ENCODE measurements at places on chromosomes 1 and 21.

- DNase-seq: no peak
These were observed 4.7 kb downstream of the ZNF687 start for GRCh38 chr1:151286619-151287340.

- DNase-seq: no peak
These were observed 237.7 kb downstream of the SLC45A1 start for GRCh38 chr1:8555582-8555981.

- DNase-seq: peak; percentile 41
These were observed 15.5 kb downstream of the PI4KB start for GRCh38 chr1:151311589-151312331.

- DNase-seq: no peak
These were observed 30.4 kb downstream of the TRIT1 start for GRCh38 chr1:39852876-39853275.

DNA sequence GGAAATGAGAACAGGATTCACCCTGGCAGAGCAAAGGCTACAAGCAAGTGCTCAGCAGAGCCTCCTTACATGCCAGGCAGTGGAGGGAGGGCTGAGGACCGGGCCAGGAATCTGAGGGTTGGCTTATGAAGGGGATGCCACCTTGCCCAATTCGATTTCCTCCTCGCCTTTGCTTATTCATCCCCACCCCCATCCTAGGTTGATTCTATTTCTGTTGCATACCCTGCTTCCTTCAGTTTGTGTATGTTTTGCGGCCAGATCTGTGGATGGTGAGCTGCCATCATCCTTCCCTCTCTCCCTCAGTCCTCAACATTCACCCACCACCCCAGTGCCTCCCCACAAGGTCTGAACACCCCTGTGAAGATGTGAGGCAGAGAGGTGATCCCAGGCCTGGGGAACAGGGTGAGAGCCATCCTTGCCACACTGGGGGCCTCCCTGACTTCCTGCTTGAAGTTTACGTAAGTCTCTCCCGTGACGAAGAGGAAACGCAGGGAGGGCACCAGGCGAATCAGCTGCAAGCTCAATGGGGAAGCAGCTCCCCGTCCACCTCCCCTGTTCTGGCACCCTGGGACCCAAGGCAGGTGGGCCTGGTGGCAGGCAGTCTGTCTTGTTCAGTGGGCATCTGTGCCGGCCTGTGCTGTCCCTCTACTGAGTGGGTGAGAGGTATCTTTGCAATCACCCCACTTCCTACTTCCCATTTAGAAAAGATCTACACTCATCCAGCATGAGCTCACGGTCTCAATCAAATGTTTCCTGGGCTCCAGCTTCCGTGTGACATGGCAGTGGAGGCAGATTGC, 50.6 kb upstream of the CNTN2 start:
- DNase-seq: no peak

DNA sequence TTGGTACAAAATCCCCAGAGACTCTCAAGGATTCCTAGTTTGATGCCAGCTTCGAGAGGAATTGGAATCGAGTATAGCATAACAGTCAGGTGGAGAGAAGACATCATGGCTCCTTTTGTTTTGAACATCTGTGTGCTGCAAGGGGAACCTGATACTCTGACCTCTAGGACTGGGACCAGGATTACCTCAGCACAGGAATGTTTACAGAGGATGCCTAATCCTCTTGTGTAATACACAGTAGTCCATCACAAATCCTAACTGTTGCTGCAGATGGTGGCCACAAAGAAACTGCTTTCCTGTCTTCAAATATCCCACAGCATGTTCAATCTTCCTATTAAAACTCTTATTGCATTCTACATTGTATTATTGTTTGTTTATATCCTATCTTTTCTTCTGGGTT, 111.8 kb upstream of the PRMT6 start:
- no peak for DNase-seq

DNA sequence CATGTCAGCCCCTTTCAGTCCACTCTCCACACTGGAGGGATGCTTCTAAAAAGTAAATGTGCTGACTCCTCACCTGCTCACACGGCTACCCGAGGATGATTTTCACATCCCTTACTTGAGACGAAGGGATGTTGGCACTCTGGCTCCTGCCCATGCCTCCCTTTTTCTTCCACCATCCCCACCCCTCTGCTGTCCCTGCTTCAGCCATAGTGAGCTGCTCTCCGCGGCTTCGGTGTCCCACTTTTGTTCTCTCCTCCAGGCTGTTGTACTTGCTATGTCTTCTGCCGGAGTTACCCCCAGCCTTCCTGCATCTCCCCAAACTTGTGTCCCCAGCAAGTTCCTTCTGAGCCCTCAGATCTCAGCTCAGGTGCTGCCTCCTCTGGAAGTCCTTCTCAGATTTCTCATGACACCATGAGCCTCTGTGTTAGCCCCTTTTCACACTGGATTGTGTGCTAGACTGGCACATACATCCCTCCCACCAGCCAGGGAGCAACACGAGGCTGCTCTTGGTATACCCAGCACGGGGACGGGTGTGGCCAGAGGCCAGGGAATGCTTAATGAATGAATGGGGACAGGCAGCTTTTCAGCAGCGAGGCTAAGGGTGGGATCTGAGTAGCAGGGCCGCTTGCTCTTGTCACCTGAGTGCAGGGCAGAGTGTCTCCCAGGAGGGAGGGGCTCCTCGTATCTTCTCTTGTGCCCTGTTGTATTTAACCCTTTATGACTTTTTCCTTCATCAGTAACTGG, 1.3 kb downstream of the ACOT11 start:
- DNase-seq: no peak

GRCh38 chr1:21539933-21540332, 30.7 kb downstream of the ALPL start:
- no peak for DNase-seq

DNA sequence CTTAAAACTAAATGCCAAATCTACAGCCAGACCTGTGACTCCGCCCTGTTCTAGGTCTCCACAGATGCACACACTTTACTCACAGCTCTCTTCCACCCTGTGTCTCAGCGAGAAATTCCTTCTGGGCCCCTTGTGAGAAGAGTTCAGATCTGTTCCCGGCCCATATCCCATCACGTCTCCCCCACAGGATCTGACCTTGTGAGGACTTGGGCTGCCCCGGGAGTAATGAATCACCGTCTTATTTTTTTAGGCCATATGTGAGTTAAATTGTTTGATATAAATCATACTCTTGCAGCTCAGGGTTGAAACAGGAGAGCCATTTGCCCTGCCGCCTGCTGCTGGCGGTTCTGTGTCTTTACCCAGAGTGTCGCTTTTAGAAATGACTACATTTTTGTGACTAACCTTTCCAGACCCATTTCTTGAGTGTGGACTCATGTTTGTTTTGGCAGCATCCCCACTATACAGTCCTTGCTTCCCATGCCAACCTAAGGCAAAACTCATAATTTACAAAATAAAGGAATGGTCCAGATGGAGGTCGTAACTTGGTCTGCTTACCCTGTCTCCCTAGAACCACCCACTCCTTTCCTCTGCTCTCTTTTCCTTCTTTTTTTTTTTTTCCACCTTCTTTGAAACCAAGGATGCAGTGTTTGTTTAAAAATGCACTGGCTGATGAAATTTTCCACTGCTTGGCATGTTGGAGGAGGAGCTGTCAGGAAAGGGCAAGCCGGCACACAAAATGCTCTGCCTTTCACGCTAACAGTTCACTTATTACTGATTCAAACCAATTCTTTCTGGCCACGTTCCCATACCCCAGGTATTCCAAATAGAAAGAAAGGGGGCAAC, 98.0 kb upstream of the C1orf105 start:
- no peak for DNase-seq

DNA sequence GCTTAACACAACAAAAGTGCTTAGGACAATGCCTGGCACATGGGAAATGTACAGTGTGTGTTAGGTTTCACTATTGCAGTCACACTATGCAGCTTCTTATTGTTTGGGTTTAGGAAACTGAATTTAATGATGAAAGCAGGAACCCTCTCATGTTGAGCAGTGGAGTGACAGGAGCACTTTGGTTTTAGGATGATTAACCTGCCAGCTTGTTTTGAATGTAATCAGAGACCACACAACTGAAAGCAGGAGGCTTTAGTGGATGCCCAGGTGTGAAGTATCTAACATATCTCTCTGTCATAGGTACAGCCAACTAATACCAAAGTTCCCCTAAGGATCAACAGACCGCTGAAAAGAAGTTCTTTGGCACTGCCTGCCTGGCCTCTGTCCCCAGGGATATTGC, 406.9 kb upstream of the USP24 start:
- DNase-seq: no peak

GRCh38 chr21:35825370-35826353, 234.7 kb downstream of the SETD4 start:
- no peak for DNase-seq

- DNase-seq: no peak
These were observed 235.6 kb downstream of the SMYD3 start for GRCh38 chr1:246271516-246271915.

DNA sequence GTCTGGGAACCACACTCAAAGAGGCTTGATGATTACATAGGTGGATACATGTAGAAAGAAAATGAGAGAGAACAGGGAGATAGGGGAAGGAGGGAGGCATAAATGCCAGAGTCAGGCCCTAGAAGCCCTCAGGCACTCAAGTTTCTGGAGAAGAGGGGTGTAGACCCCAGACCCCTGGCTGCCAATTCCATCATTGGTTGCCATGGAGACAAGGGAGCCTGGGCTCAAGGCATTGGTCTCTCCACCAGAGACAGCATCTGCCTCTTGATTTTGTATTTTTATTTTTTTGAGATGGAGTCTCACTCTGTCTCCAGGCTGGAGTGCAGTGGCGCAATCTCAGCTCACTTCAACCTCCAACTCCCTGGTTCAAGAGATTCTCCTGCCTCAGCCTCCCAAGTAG, 114.3 kb upstream of the GRIK3 start:
- DNase-seq: no peak

DNA sequence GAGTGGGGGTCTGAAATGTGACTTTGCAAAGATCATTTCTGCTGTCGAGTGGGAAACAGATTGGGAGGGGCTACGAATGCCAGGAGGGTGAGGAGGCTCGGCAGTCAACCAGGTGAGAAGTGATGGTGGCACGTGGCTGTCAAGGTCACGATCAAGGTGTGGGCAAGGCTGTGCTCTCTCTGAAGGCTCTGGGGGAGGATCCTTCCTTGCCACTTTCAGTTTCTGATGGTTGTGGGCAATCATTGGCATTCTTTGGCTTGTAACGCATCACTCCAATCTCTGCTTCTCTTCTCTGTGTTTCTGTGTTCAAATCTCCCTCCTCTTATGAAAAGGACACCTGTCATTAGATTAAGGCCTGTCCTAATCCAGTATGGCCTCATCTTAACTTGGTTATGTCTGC, 6.1 kb upstream of the SPSB1 start:
- no peak for DNase-seq

GRCh38 chr1:203512848-203513584, 19.1 kb downstream of the OPTC start:
- no peak for DNase-seq

- no peak for DNase-seq
These were observed 81.7 kb upstream of the DUSP10 start for GRCh38 chr1:221823561-221823960.

DNA sequence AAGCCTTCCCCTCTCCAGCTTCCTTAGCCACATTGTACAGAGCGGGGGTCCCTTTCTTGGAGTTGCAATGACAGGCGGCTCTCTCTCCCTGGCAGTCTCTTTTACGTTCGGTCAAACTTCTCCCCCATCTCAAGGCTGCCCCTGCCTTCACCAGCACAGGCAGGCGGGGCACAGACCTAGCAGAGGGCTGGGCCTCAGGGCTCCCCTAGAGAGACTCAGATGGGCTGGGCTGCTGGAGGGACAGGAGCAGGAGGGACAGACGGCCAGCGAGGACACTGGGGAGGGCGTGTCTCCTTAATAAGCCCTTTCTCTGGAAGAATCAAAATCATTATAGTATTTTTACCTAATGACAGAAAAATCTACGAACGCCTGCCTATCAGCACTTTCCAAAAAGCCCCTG, 79.6 kb downstream of the CASZ1 start:
- no peak for DNase-seq

DNA sequence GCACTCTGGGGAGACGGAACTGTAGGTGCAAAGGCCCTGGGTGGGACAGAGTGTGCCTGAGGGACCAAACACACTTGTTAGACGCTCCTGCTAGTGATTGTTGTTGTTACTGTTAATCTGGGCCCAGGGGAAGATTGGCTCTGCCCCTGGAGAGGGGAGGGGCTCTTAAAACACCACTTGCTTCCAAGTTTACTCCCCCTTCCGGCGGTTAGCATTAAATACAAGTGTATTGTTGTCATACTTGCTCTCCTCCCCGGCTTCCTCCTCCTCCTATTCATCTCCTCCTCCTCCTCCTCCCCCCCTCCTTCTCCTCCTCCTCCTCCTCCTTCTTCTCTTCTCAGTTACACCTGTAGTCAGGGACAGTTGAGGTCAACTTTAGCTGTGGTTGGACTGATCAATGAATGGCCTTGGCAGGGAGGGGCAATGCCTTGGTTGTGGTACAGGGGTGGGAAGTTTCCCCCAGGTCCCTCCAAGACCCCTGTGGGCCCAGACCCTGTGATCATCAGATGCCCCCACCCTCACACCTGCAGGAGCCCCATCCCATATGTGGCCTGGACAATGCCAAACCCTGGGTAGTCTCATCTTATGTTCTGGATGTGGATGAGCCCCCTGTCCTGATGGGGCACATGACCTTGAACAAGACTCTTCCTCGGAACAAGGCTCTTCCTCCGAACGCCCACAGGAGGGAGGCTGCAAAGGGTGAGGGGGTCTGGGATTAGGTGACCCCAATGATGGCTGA, 217.3 kb downstream of the PTPRU start:
- DNase-seq: no peak

GRCh38 chr1:201912832-201913231, 24.1 kb downstream of the SHISA4 start:
- DNase-seq: no peak

DNA sequence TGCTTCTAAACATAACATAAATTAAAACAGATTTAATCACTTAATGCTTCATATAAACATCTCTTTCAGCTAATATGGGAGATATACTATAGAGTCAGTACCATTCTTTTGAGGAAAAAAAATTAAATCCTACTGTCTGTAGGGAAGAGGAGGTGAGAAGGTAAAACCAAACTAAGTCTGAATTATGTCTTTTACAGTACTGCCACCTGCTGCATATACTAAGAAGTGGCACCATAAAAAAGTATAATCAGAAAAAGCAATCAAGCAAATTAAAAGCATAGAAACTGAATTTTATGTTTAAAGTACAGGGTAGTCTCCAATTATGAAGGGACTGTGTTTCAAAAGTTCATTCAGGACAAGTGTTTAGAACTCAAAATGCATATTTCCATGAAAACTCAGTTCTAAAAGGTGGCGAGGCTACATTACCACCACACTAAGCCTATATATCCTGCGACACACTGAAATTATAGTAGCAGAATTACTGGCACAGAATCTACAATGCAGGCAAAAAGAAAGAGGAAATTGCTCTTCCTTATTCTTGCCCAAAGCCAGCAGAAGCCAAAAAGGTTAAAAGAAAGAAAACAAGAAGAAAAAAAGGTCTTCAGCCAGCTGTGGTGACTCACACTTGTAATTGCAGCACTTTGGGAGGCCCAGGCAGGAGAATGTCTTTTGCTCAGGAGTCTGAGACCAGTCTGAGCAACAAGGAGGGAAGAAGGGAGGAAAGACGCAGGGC, 9.0 kb downstream of the NSL1 start:
- DNase-seq: no peak
